ENCODE measurements at places on chromosomes 11 and 22. TPM values are rescaled to one million over a fixed set of nuclear protein-coding genes. Genes with fewer than 3 reads are reported as not detected.
A peak's percentile ranks its signal among the peaks of the same experiment; 100 is the strongest.

DNA sequence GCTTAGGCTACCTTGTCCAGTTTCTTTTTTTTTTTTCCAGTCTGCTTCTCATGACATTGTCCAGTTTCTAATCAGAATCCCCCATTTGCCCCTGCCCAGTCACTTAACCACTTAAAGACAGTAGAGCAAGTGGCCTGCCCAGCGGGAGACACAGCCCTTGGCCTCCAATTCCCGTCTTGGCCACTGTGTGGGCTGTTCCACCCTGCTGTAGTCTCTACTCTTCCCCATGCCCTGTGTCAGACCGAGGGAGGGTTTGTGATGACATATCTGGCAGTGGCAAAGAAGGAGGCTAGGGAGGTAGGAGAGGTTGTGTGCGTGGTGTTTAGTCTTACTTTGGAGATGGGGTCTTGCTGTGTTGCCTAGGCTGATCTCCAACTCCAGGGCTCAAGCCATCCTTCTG is 11.5 kb downstream of the PPFIA1 start:
- DNase-seq, result no peak

Gene NFAM1
- polyA plus RNA-seq, result 0.63 TPM

Gene FGF3
- polyA plus RNA-seq, result not detected

Gene RIBC2
- not detected for polyA plus RNA-seq

GRCh38 chr11:47553406-47553743 is 443 bp upstream of the CELF1 start:
- DNase-seq, result no peak

Gene SEZ6L
- polyA plus RNA-seq, result 0.35 TPM

Gene TUBA8
- polyA plus RNA-seq, result 9.7 TPM

- DNase-seq, result peak; percentile 15
These were observed 58.6 kb upstream of the EIF3D start for GRCh38 chr22:36587289-36588154.

GRCh38 chr11:766936-767210 is 10.4 kb downstream of the GATD1 start:
- DNase-seq, result no peak

DNA sequence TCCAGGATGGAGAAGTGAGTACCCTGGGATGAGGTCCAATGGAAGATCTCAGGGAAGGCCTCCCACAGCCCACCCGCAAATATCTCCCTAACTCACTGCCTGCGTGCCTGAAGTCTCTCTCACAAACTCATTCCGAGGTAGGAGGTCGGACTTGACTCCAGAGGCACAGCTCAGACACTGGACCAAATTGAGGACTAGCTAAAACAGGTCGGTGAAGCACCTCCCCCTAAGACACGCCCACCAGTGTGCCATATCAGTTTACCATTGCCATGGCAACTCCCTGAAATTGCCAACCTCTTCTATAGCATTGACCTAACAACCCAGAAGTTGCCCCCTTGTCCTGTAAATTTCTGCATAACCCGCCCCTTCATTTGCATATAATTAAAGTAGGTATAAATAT is 17.5 kb downstream of the RPL3 start:
- no peak for DNase-seq

DNA sequence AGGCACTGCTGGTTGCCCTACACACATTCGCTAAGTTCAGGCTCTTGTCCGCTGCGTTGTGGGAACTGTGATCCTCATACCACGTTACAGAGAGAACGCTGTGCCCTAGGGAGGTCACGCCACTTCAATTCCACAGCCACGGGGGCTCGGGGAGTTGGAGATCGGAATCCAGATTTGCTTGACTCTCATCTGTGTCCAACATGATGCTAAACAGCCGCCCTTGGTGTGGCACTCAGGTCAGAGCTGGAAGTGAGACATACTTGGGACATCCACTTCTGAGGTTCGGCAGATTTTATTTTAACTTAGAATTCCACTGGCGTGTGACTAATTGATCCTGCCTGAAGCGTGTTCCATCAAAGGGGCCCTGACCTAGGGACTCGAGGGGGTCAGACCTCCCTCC is 41.7 kb downstream of the RIBC2 start:
- no peak for DNase-seq

DNA sequence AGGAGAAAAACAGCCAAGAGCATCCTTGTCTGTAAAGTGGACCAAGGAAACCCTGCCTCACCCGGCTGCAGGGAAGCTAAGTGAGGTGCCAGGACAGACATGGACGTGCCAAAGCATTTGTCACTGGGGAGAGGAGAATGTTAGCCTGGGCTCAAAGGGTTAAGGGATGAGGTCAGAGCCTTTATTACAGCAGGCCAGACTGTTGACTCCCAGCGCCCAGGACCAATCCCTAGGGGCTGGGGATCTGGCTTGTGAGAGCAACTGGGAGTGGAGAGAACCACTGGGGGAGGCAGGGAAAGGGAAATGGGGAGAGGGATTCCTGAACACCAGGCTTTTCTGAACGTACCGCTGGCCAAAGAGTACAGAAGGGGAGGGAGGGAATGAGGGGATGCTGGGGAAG is 2.6 kb downstream of the CHRM1 start:
- DNase-seq, result no peak

Gene MAPK8IP2
- polyA plus RNA-seq, result not detected

- DNase-seq, result no peak
These were observed 3.2 kb downstream of the EHF start for GRCh38 chr11:34624069-34624468.

DNA sequence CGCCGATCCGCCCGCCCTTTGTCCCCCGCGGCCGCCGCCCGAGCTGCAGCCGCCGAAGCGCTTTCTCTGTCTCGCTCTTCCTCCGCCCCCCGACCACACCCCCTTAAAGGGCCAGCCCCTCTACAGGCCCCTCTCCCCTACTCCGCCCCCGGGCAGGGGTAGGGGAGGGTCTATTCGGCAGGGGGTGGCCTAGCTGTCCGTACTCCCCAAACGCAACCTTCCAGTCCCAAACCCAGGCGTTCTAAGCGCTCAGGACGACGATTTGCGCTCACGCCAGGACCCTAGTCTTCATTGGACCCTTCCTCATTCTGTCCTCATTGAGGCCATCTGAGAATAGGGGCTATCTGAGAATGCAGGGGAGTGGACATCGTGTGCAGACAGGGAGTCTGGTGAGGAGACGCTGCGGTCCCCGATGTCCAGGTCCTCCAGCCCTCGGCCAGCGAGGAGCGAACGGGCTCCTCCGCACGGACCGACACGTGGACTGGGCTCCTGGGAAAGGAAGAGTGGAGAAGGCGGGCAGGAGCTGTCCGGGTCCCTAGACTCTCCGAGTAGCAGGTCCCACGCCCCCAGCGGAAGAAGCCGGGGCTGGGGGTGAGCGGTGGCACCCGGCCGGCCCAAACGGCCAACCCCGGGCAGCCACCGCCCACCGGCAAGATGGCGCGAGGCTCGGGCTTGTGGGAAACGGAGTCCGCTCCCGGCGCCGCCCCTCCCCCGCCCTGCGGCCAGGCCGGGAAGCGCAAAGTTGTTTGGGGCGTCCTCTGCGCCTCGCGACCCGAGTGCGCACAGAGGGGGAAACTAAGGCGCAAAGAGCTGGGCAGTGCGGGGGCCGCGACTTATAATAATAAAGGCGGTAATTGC is at the start of gene PPP1R14B:
Gene PPP1R14B, minus strand, starts transcription at position 73 of the 858 bp plus-strand sequence. CDS start 270 bp downstream, outside the sequence.
- peak; percentile 86 for DNase-seq

Gene GSTT2B
- 7.7 TPM for polyA plus RNA-seq

GRCh38 chr11:696955-697491 is 1.4 kb downstream of the TMEM80 start:
- DNase-seq, result no peak

DNA sequence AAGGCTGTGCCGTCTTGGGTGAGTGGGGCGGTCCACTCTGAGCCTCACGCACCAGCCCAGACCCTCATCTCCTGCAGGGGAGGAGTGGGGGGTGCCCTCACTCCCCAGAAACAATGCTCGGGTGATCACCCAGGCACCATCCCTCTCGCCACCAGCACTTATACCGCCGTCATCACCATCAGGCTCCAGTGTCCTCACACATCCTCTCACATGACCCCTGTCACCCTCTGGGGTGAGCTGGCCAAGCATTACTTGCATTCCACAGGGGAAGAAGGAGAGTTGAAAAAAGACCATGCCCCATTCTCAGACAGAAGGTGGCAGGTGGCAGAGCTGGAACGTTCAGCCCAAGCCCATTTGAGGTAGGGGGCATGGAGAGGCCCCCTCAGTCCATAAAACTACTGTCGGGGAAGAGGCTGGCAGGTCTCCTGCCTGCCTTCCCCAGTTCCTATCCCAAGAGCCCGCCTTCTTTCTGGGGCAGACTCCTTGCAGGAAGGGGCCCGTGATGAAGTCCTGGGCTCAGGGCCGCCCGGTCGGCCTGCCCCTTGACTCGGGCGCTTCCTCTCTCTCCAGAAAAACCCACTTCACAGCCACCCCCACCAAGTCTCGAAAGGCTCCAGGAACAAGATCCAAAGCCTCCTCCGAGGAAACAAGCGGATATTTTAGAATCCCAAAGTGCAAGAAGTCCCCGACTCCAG is 153.3 kb downstream of the DSCAML1 start:
- DNase-seq, result no peak

DNA sequence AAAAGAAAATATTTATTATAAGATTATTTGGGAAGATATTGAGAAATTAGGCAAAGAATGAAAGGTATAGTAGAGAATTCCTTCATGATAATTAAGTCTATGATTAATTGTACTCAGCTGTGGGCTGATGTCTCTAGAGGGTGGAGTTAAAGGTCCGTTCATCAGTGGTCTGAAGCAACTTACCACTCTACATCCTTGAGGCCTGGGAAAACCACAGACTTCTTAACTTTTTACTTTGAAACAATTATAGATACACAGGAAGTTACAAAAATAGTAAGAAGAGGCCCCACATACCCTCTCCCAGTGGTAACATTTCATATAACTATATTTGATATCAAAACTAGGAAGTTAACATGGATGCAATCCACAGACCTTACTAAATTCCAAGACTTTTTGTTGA is 167.0 kb upstream of the NECTIN1 start:
- no peak for DNase-seq

GRCh38 chr11:131504199-131504949 is 134.0 kb downstream of the NTM start:
- DNase-seq, result no peak

Gene PIWIL4
- 6.7 TPM for polyA plus RNA-seq

- DNase-seq, result no peak
These were observed 43.6 kb downstream of the LRRC32 start for GRCh38 chr11:76626921-76627401.

DNA sequence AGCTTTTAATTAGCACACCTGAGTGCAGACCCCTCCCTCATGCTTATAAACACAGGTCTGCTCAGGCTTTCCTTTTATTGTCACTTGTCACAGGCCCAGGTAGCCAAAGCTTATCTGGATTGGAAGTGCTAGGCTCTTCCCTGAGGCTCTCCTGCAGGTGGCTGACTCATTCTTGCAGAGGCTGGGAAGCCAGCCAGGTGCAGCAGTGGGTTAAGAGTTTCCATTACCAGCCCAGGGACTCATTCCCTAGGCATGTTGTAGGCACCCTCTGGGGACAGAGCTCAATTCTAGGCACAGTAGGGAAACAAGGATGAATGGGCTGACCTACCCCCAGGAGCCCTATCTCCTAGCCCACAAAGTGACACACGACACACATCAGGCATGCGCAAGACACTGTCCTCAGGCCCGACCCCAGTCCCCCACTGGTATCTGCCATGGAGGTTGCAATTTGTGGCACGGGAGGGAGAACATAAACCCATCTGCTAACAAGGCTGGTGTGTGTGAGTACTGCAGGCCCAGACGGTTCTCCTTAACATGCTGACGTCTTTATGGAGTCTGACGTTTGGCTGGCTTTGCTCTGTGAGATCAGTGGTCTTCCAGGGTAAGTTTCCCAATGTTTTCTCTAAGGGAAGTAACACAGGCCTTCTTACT is 94.2 kb downstream of the ABTB2 start:
- DNase-seq, result no peak

Gene MDK
- polyA plus RNA-seq, result 179 TPM

DNA sequence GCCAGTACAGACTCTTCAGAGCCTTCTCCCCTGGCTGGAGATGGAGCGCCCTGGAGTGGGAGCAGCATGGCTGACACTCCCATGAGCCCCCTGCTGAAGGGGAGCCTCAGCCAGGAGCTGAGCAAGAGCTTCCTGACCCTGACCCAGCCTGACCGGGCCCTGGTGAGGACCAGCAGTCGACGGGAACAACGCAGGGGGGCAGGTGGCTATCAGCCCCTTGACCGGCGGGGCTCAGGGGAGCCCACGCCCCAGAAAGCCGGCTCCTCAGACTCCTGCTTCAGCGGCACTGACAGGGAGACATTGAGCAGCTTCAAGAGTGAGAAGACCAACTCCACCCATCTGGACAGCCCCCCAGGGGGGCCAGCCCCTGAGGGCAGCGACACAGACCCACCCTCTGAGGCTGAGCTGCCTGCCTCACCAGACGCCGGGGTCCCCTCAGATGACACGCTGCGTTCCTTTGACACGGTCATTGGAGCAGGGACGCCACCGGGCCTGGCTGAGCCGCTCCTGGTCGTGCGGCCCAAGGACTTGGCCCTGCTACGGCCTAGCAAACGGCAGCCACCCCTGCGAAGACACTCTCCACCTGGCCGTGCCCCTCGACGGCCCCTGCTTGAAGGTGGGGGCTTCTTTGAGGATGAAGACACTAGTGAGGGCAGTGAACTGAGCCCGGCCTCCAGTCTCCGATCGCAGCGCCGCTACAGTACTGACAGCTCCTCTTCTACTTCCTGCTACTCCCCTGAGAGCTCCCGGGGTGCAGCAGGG is 2.6 kb downstream of the PCNX3 start:
- no peak for DNase-seq

DNA sequence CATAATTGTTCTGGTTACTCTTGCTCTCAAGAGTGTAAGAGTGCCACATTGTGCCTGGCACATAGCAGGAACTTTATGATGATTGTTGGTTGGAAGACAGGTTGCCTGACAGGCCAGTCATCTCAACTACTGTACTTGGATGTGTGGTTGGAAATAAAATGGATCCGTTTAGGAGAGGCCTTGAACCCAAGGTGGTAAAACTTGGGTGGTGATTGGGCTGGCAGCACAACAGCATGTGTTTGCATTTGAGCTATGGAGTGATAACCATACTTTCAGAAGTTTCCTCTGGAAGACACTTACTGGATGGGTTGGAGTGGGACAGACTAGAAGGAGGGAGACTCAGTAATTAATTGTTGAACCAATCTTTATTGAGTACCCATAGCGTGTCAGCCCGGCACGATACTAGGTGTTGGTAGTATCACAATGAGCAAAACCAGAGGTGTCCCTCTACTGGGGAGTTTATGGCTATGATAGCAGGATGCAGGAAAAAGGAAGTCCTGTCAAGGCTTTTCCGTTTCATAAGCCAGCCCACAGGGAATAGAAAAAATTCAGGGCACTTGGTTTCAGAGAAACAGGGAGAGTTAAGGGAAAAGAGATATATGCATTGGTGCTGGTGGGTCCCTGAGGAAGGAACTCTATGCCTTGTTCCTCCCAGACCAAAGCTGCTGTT is 3.1 kb upstream of the TMEM109 start:
- DNase-seq, result no peak

Measured in muscle of arm (tissue), 14 donors.